ENCODE measurements at places on chromosomes 5 and 9. TPM values are rescaled to one million over a fixed set of nuclear protein-coding genes. Genes with fewer than 3 reads are reported as not detected.

NMUR2 gene
- not detected for polyA plus RNA-seq

FCN2 gene
- 4.1 TPM for polyA plus RNA-seq

CARD9 gene
- polyA plus RNA-seq = 2.6 TPM

CER1 gene
- polyA plus RNA-seq = not detected

ZDHHC21 gene
- 1.9 TPM for polyA plus RNA-seq

SPATA31D1 gene
- not detected for polyA plus RNA-seq

SPINK6 gene
- not detected for polyA plus RNA-seq

BARHL1 gene
- polyA plus RNA-seq = not detected

BAAT gene
- polyA plus RNA-seq = 0.03 TPM

MAT2B gene
- 16.9 TPM for polyA plus RNA-seq

CTXN3 gene
- not detected for polyA plus RNA-seq

DDX4 gene
- 0.02 TPM for polyA plus RNA-seq

ENTPD2 gene
- 1.6 TPM for polyA plus RNA-seq

ELOVL7 gene
- 1.1 TPM for polyA plus RNA-seq

HTR4 gene
- polyA plus RNA-seq = not detected

HSPB3 gene
- 0.45 TPM for polyA plus RNA-seq

PCDHB6 gene
- not detected for polyA plus RNA-seq

IFNA2 gene
- 0.56 TPM for polyA plus RNA-seq

GFRA3 gene
- 0.90 TPM for polyA plus RNA-seq

CCDC180 gene
- polyA plus RNA-seq = 2.3 TPM

NXNL2 gene
- polyA plus RNA-seq = 0.06 TPM

FOXD1 gene
- polyA plus RNA-seq = 0.34 TPM

ANGPTL2 gene
- polyA plus RNA-seq = 35.8 TPM

KLF4 gene
- 11.6 TPM for polyA plus RNA-seq

ST6GALNAC4 gene
- 20.4 TPM for polyA plus RNA-seq

PCDHGA3 gene
- polyA plus RNA-seq = 0.45 TPM

SMIM32 gene
- not detected for polyA plus RNA-seq

ZNF300 gene
- polyA plus RNA-seq = 2.8 TPM

ZDHHC11B gene
- 4.4 TPM for polyA plus RNA-seq

TTF1 gene
- polyA plus RNA-seq = 11.5 TPM

ARHGAP26 gene
- polyA plus RNA-seq = 2.3 TPM

AOPEP gene
- polyA plus RNA-seq = 31.5 TPM

C5orf46 gene
- polyA plus RNA-seq = 0.24 TPM

GOLGA2 gene
- polyA plus RNA-seq = 118 TPM

N4BP3 gene
- polyA plus RNA-seq = 0.58 TPM

TLR4 gene
- polyA plus RNA-seq = 15.2 TPM

IL3 gene
- not detected for polyA plus RNA-seq

F2R gene
- 3.4 TPM for polyA plus RNA-seq

RNF183 gene
- not detected for polyA plus RNA-seq

SUSD3 gene
- polyA plus RNA-seq = 2.5 TPM

SLC6A7 gene
- polyA plus RNA-seq = not detected

C5orf58 gene
- polyA plus RNA-seq = not detected

CARTPT gene
- polyA plus RNA-seq = 0.85 TPM

NUP155 gene
- 2.0 TPM for polyA plus RNA-seq

ADAMTS16 gene
- polyA plus RNA-seq = 0.61 TPM

PCDHA13 gene
- 0.11 TPM for polyA plus RNA-seq

IFNB1 gene
- not detected for polyA plus RNA-seq

Measured in adipose tissue (tissue), 3 donors.